Stimulated activated CD4-positive, alpha-beta T cell treated with anti-CD3 and anti-CD28 coated beads, TNF-alpha, amount 100 ng/mL, for 1 hour (primary cell): ENCODE measurements at places on chromosomes 11 and 22.

GRCh38 chr22:39250131-39250530 is 5.3 kb upstream of the PDGFB start:
- DNase-seq, result no peak

DNA sequence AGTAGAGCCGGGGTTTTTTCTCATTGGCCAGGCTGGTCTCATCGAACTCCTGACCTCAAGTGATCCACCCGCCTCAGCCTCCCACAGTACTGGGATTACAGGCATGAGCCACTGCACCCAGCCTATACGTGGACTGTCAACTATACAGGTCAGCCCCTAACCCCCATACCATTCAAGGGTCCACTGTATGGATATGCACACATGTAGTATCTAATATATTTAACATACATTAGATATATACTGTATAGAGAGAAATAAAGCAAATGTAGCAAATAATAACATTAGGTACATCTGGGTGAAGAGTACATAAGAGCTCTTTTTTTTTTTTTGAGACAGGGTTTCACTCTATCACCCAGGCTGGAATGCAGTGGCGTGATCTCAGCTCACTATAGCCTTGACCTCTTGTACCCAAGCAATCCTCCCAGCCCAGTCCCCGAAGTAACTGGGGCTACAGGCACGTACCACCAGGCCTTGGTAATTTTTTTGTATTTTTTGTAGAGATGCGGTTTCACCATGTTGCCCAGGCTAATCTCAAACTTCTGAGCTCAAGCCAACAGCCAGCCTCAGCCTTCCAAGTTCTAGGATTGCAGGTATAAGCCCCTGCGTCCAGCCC is 1.5 kb upstream of the ATP5MGL start:
- DNase-seq, result no peak

GRCh38 chr11:6611963-6612212 is 128 bp downstream of the TAF10 start:
- no peak for DNase-seq

DNA sequence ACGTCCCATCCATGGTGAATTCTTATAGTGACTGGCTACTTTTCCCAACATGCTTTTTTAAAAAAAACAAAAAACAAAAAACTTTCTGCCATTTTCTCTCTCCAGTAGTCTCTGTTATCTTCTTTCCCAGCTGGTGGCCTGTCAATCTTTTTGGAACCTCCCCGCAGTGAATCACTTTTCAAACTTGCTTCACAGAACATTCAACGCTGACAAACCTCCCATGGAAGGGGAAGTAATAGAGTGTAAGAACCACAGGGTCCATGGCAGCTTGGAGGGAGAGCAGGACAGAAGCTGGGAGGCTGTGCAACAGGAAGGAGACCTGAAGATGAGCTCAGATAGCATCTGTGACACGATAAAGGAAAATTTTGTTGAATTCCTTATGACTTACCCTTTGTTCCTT is 9.8 kb upstream of the CECR2 start:
- DNase-seq, result no peak

- no peak for DNase-seq
Measured at GRCh38 chr11:102111011-102111786, 952 bp downstream of the YAP1 start.

DNA sequence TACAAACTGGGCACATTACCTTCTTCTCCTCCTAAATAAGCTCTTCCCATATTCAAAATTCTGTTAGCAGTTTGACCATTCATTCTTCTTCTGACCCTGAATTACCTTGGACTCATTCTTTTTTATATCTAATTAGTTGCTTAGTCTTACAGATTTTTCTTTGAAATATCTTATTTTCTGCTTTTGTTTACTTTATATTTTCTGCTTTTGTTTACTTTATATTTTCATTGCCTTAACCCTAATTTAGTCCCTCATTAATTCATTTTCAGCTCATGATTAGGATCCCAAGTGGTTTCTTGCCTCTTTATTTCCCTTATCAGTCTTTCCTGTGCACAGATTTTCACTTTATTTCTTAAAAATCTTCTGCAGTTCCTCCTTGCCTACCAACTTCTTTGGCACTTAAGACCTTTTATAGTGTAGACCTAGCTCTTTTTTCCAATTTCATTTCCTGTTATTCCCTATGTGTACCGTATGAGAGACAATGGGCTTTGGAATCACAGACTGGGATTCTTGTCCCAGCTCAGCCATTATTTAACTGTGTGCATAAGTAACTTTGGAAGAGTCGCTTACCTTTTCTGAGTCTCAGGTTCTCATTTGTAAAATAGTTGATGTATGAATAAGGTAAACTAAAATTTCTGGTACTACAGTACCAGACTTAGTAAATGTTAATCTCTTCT is 39.2 kb downstream of the SIK2 start:
- DNase-seq, result no peak

DNA sequence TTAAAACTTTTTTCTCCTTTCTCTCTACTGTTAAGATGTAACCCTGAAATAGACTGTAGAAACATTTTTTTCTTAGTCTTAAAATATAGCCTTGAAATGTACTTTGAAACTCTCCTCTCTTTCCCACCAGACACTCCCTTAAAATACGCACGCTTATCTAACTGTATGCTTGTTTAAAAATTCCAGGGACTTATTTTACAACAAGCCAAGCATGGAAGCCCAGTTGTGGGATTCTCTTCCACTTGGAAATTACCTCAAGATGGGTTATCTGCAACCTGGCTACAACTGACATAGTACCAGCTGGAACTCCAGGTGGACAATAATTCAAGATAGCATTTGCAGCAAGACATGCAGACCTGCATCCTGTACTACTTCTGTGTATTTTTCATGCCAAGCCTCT is 12.1 kb upstream of the CHORDC1 start:
- no peak for DNase-seq

- DNase-seq, result no peak
Measured at GRCh38 chr11:96197103-96197502, 145.9 kb downstream of the MAML2 start.

- DNase-seq, result no peak
Measured at GRCh38 chr22:41863472-41863871, 30.6 kb downstream of the SREBF2 start.

- DNase-seq, result no peak
Measured at GRCh38 chr11:66084821-66085475, 14.9 kb downstream of the PACS1 start.
